ENCODE measurements at places on chromosomes 3 and 15.

DNA sequence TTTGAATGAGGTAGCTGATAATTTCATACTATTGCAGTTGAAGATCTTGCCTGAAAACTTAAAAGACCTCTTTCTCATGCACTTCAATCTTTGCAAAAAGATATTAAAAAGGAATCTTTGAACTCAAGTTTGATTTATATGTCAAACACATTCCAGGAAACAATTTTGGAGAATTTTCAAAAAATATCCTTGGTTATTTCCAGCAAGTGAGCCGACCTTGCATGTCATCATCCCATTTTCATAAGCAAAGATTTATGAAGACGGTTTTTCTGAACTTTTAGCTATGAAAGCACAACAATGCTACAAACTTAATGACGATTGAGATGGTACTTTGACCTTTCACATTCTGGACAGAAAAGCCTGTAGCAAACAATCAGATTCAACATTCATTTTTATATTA is 95.6 kb downstream of the RFX7 start:
- no peak for DNase-seq

DNA sequence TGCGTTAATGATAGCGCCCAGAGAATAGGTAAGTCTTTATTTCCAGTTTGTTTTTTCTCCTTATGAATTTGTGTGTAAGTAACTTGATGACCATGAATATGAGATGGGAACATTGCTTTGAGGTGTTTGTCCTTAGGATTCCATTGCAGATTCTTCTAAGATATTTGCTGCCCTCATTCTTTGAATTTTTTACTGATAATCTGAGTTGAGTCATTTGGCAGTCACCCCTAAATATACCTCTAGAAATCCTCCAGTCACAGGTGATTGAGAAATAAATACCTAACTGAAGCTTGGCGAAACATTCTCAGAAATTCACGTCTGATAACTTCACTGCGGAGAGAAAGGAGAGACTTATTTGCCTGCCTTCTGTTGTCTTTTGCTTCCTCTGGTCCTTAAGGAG is 345.5 kb downstream of the SQOR start:
- no peak for DNase-seq

DNA sequence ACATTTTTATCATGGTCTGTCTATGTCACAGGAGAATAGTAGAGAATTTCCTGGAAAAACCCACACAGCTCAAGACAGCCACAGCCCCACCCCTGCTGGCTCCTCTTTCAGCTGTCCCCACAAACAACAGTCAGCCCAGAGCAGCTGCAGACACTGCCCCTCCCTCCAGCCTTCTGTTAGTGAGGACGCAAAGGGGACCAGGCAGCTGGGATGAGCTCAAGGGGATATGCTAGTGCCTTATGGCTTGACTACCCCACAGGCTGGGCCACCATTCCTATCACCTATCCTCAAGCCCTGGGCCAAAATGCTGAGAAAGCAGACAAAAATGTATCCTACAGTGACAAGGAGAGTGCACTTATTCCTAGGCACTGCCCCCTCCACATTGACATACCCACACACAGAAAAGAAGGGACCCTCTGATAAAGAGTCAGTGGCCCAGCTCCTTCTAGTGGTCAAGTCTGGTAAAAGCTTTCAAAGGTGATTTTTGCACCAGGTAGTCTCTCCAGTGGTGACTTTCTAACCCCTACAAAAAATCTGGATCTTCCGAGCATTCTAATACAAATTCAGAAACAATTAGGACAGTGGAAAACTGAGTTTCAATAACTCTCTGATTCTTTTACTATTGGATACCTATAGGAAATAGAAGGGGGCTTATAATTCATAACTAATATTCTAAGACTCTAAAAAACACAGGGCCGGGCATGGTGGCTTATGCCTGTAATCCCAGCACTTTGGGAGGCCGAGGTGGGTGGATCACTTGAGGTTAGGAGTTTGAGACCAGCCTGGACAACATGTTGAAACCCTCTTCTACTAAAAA is 3.0 kb upstream of the MAP1A start:
- no peak for DNase-seq

- DNase-seq, result no peak
Observed at GRCh38 chr15:88818920-88819319, 15.7 kb downstream of the ACAN start.

DNA sequence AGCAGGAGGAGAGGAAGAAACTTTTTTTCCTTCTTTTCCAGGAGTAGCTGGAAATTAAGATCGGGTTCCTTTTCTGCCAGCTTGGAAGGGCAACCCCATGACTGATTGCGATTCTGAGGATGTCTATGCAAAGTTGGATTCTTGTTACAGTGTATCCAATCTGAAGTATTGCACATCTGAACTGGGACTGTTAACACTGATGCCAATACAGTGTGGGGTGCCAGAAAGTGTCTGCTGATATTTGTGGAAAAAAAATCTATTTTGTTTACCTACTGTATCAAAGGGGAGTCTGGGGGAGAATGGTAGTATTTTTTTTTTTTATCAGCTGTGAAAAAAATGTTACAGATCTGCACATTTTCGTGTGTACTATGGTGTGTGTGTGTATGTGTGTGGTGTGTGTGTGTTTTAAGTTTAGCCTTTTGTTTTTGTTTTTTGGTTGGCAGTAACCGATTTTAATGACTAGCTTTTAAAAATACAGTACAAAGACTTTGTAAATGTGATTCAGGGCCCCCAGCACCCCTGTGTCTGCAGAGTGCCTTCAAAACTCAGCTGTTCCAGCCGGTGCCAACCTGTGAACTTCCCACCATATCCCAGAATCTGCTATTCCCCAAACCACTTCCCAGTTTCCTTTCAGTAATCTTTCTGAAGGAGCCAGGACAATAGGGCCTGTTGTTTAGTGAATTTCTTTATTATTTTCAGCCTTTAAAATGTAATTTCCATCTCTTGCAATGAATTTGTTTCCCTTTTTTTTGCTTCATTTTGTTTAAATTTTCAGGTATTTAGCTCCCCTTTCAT is 1.9 kb downstream of the RAP2B start:
- no peak for DNase-seq

GRCh38 chr15:75785771-75786574 is 57.3 kb upstream of the UBE2Q2 start:
- no peak for DNase-seq

- no peak for DNase-seq
Observed at GRCh38 chr15:37053166-37053565, 47.2 kb downstream of the MEIS2 start.

DNA sequence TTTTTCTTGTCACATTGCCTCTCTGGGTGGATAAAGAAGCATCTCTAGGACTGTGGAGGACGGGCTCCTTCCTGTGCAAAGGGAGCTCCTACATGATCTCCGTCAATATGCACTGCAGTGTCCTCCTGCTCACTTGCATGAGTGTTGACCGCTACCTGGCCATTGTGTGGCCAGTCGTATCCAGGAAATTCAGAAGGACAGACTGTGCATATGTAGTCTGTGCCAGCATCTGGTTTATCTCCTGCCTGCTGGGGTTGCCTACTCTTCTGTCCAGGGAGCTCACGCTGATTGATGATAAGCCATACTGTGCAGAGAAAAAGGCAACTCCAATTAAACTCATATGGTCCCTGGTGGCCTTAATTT is 478 bp downstream of the GPR15 start:
- no peak for DNase-seq

- peak; percentile 96 for DNase-seq
Observed at GRCh38 chr3:5144316-5144994, 22.4 kb downstream of the ARL8B start.

- no peak for DNase-seq
Observed at GRCh38 chr15:69553686-69554085, 101.1 kb downstream of the RPLP1 start.

DNA sequence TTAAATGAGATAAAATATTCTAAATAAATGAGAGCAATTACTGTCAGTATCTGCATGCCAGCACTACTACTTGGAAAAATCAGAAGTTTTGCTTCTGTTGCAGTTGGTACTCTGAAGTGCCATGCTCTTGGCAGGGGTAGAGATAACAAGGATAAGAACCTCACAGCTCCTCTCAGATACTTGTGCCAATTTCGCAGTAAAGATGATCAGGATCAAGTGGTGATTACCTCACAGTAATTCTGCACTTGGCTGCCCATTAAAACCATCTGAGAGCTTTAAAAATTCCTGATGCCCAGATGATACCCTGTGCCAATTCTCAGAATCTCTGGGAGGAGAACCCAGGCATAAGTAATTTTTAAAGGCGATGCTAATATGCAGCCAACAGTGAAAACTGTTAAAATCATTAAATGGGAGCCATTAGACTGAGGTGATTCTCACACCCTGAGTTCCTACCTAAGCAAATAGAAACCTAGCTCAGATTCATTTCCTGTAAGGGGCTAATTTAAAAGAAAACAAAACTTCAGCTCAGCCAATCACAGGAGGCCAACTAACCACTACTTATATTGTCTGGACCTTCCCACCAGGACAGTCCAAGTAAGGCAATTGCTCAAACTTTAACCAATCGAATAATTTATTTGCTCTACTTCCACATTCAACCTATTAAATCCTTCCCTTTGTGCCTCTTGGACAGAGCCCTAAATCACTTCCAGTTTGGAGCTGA is 171.2 kb downstream of the KCNMB2 start:
- DNase-seq, result no peak

GRCh38 chr3:50671331-50671730 is 3.4 kb upstream of the DOCK3 start:
- no peak for DNase-seq

- DNase-seq, result no peak
Observed at GRCh38 chr15:78050826-78051225, 26.7 kb downstream of the TBC1D2B start.

GRCh38 chr15:101127506-101128076 is 124.3 kb downstream of the CHSY1 start:
- no peak for DNase-seq

DNA sequence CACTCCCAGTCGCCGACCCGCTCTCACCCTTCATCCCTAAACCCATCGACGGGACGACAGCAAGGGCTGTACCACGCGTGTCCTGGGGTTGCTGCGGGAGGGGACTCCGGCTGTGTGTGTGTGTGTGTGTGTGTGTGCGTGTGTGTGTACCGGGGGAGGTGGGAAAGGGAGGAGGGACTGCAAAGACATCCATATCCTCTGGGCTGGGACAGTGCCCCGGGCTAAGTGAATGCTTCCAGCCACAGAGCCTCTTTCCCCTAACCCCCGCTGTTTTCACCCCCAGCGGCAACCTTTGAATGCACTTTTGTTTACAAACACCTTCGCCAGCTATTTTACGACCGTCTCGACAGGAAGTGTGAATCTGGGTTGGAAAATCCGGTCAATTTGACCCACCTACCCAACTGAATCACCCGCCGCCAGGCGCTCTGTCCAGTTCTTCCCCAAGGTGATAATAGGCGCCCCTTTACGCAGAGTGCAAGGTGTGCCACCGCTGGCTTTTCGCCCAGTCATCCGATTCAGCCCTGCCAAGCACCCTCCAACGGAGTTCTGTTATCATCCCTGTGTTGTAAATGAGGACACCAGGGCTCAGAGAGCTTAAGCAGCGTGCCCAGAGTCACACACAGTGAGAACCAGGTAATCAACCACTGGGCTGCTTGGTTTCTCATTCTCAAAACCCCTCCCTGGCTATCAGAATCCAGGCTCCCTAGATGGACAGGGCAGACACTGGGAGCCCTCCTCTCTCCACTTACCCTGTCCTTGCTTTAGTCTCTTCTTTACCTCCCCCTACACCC is 739 bp upstream of the AMOTL2 start:
- DNase-seq, result no peak

- no peak for DNase-seq
Observed at GRCh38 chr15:25329696-25330095, 109.1 kb downstream of the UBE3A start.

- peak; percentile 91 for DNase-seq
Observed at GRCh38 chr15:100721758-100722550, 119.6 kb downstream of the ASB7 start.
